ENCODE measurements at places on chromosomes 4 and X.

DNA sequence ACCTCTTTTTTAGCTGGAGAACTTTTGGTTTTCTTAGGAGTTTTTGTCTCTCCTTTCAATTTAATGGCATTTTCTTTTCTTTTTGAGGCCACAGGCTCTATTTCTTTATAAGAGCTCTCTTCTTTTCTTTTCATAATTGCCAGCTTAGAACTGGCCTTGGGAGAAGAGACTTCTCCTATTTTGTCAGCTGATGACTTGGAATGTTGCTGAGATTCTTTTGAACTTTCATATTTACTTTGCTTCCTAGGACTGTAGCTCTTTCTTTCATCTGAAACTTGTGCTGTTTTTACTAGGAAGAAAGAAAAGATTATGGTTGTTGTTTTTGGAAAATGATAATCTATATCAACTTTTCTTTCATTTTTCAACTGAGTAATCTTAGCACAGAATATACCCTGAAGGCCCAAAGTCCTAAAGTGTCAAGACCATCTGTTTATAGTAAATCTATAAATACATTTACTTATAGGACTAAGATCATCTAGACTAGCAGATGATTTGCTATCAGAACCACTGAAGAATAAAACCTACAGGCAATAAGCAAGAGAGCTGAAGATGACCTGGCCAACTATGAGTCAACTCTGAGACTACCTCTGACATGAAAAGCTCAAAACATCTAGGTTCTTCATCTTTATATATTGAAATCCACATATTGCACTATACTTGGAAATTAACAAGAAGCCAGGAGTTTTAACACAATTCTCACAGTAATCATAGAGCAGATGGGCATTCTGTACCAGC, 45.6 kb downstream of the RFC1 start:
- DNase-seq: no peak

DNA sequence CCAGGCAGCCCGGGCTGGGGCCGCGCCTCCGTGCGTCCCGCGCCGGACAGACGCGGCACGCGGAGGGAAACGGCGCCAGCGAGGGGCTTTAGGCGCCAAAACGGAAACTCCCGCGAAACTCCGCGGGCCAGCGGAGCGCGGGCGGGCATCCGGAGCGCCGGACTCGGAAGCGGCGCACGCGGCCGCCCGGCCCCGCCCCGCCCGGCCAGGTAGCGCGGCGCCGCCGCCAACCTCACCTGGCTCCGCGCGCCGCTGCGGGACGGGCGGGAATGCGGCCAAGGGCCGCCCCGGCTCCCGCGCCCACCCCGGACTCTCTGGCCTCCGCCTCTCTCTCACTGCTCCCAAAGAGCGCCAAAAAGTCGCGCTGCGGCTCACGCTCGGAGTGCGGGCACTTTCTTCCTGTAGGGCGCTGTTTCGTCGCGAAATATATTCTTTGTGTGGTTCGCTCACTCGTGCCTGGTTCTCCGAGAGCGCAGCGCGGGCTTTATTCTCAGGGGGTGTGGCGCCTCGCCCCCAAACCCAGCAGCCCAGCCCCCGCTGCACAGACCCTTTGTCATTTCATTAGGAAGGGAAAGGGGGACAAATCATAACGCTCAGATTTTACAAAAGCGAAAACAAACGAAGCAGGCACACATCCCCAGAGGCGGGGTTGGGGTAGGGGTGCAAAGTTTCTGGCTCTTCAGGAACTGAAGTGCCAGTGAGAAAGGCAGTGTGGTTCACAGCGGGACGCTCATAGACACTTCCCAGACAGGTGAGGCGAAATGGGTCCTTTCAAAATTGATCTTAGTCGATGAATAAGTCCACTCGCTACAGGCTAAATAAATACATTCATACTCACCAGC, 961 bp upstream of the MBNL3 start:
- peak; percentile 47 for DNase-seq

DNA sequence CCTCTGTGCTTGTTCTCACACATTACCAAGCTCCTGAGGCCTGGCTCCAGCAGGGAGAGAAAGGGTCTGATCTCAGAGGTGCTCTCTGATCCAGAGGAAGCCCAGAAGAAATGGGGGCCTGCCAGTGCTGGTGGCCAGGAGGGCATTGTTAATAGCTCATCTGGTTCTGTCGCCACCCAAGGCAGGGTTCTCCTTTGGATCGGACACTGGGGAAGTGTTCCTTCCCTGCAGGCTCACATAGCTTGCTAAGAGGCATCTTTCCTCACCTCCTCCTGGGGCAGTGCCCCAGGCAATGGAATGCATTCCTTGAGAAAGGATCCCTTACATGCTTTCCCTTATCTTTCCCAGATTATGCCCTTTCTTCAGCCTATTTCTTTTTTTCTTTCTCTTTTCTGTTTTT, 53.8 kb downstream of the RBM47 start:
- no peak for DNase-seq

DNA sequence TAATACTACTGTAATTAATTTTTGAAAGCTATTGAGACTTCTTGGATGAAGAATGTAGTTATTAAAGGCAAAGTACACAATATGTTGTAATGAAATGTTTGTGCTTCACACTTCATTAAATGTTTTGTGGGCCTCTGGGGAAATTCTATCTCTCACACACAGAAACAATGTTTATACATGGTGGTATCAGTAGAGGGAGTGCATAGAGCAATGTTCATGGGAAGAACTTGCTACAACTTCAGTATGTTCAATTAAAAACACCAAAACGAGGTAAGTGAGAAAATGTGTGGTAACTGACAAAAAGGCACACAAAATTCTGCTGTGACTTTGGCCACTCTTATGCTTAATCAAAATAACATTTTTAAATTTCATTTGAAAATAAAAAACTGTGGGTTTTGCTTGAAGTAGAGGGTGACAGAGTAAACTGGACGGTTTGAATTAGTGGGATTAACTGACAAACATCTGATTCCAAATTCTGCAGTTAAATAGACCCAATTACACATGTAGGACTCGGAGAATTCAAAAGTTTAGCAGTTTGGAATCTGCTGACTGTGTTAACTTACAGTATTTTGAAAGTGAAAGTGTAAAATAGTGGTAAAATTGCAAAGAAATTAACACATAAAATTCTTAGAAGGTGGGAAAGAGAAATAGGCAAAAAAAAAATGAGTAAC, 111.4 kb upstream of the TTC29 start:
- DNase-seq: no peak

DNA sequence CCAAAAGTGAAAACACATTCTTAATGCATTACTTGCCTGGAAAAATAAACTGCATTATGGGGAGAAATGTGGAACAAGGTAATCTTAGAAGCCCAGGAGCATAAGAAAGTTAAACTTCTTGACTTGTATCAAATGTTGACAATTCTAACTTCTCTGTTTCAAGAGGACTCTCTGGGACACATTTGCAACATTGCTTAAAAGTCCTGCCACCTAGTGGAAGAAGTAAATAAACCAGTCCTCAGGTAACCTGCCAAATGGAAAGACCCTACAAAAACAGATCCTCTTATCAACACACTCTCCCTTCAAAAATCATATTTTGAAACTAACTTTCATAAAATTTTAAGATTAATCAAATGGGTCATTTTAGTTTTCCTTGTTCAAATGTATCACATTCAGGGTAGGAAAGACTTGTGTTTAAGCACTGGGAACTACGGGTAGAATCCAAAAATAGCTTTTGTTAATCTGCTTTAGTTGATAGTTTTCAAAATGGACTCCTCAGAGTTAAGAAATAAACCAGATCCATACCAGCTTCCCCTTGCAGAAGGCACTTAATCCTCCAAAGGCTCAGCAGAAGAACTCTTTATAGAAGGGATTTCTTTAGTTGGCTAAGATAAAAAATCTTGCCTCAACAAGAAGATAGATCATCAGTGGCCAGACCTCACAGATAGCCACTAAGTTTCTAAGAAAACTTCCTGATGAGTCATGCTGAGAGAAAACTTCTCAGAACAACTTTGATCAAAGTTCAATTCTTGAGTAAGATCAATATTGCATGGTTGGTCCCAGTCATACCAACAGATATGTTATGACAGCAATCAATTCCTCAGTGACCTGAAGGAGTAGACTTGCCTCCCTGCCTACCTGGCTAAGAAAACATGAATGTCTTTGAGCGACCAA, 141.7 kb downstream of the HHIP start:
- DNase-seq: no peak

- no peak for DNase-seq
Measured at GRCh38 chr4:46980851-46981250, 12.5 kb downstream of the GABRA4 start.

DNA sequence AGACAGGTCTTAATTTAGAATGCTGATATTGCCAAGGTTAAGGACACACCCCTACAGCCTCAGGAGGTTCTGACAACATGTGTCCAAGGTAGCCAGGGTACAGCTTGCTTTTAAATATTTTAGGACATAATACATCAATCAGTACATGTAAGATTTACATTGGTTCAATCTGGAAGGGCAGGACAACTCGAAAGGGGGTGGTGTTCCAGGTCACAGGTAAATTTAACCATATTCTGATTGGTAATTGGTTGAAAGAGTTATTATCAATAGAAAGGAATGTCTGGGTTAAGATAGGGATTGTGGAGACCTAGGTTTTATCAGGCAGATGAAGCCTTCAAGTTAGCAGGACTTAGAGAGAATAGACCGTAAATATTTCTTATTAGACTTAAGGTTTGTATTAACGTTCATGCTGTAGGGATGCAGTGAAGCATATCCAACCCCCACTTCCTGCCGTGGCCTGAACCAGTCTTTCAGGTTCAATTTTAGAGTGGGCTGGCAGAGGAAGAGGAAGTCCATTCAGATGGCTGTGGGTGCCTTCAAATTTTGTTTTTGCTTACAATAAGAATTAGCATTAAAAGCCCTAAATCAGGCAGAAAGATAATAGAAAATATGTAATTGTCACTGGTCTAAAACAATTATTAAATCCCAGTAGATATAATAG, 136.5 kb upstream of the GALNTL6 start:
- no peak for DNase-seq

- DNase-seq: no peak
Measured at GRCh38 chr4:56469489-56470210, 2.2 kb downstream of the SRP72 start.

- peak; percentile 19 for DNase-seq
Measured at GRCh38 chr4:970854-971520, 2.4 kb downstream of the DGKQ start.

GRCh38 chrX:150060406-150060805, 122.1 kb upstream of the EOLA2 start:
- no peak for DNase-seq

- DNase-seq: no peak
Measured at GRCh38 chrX:21610168-21610567, 48.0 kb downstream of the KLHL34 start.
